Calu3 (cell line): ENCODE measurements at places on chromosomes 4 and X. TPM values are rescaled to one million over a fixed set of nuclear protein-coding genes. Genes with fewer than 3 reads are reported as not detected.

DNA sequence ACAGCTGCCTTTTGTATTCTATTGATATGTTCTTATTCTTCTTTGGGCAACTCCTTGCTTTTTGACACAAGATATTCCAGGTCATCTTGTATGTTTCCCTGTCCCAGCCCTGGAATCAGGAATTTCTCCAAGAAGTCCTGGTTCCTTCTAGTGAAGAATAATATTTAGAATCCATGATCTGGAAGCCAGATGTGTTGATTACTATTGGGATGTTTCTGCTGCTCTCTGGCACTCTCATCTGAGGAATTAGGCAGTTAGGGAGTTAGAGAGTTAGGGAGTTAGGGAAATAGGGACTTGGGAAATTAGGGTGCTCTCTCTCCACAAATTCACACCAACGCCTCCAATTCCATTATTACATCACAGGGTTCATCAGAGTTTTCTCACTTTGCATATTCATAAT, 191.2 kb downstream of the ZNF330 start:
- no peak overlapping the region for H3K27ac ChIP-seq
- no peak for DNase-seq
- no peaks in the 10 kb centered on the region for H3K36me3 ChIP-seq
- no peak overlapping the region for H3K4me3 ChIP-seq
- no peaks in the 10 kb centered on the region for H3K4me1 ChIP-seq

GRCh38 chr4:167745024-167745687, 347.2 kb upstream of the ANXA10 start:
- H3K4me3 ChIP-seq: no peak overlapping the region
- H3K36me3 ChIP-seq: no peaks in the 10 kb centered on the region
- H3K4me1 ChIP-seq: no peaks in the 10 kb centered on the region
- H3K27me3 ChIP-seq: no peaks in the 10 kb centered on the region
- DNase-seq: no peak

GRCh38 chr4:62543002-62543401, 1342.9 kb downstream of the ADGRL3 start:
- no peaks in the 10 kb centered on the region for H3K4me1 ChIP-seq
- H3K27me3 ChIP-seq: no peaks in the 10 kb centered on the region
- H3K27ac ChIP-seq: no peak overlapping the region
- no peak overlapping the region for H3K4me3 ChIP-seq

- H3K27ac ChIP-seq: no peak overlapping the region
- H3K36me3 ChIP-seq: no peaks in the 10 kb centered on the region
- H3K4me3 ChIP-seq: no peak overlapping the region
- DNase-seq: no peak
- peaks cover 25% of the 10 kb centered on the region for H3K27me3 ChIP-seq
Measured at GRCh38 chr4:7658341-7659204, 223.8 kb upstream of the PSAPL1 start.

DNA sequence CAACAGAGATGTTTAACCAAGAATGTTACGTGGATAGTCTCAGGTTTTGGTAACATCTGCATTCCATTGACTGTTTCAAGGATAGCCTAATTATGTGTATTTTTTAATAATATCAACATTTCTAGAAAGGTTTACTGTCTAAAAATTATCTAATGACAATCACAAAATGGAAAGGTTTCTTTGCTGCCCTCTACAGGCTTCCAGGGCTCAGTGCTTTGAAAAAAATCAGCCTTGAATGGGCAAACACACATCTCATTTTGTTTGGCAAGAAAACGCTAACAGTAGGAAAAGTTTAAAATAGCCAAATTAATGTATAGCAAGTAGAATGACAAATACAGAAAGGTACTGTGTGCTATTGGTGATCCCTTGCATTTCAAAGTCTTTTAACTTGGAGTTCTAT, 223.4 kb upstream of the PRPS2 start:
- H3K36me3 ChIP-seq: no peaks in the 10 kb centered on the region
- H3K4me1 ChIP-seq: peaks cover 6% of the 10 kb centered on the region
- peak; percentile 16 for DNase-seq
- no peak overlapping the region for H3K27ac ChIP-seq

GRCh38 chr4:15336410-15337167, 91.2 kb upstream of the C1QTNF7 start:
- H3K36me3 ChIP-seq: no peaks in the 10 kb centered on the region
- H3K4me3 ChIP-seq: no peak overlapping the region
- H3K27me3 ChIP-seq: peaks cover 10% of the 10 kb centered on the region
- peak overlapping the region; percentile 19 for H3K27ac ChIP-seq
- peaks cover 8% of the 10 kb centered on the region for H3K4me1 ChIP-seq
- peak; percentile 0 for DNase-seq

DNA sequence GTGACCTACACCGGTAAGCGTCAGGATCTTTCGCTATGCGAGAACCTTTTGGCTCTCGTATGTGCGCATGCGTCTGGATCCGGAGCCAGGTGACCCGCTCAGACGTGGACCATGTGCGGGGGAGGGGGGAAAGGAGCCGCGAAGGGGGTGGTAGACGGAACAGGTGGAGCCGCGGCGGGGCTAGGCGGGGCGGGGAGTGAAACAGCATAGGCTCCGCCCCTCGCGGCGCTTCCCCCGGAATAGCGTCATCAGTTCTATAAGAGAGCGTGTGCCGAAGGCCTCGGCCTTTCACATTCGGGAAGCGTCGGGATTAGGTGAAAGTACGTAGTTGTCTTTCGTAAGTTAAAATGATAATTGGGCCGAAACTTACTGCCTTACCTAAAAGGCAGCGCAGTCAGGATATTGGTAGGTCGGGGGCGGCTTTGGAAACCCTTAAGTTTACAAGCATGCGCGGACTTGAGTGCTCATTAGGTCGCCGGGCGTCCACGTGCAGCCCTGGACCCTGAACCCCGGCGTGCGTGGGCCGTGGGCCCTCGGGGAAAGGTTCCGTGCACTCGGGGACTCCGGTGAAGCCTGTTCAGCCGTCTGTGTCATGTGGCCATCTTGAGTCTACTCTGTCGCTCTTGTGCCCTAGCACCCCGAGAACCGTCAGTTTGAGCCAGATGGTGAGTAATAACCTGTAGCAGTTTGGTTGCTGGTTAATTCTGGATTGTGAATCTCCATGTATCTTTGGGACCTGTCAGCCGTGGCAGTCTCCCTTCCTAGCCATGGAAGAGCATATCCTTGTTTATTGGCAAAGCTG, 74.1 kb downstream of the PRSS12 start:
- H3K27ac ChIP-seq: peak overlapping the region; percentile 97
- no peaks in the 10 kb centered on the region for H3K27me3 ChIP-seq
- peaks cover 23% of the 10 kb centered on the region for H3K4me1 ChIP-seq

DNA sequence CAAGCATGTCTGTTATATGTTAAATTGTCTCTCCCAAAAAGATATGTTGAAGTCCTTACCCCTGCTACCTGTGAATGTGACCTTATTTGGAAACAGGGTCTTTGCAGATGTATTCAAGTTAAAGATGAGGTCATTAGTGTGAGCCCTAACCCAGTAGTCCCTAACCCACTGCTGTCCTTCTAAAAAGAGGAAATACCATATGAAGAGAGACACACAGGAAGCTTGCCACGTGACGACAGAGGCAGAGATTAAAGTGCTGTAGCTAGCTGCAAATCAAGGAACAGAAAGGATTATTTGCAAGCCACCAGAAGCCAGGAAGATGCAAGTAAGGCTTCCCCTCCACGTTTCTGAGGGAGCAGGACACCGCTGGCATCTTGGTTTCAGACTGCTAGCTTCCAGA, 150.1 kb downstream of the HNRNPD start:
- peaks cover 54% of the 10 kb centered on the region for H3K4me1 ChIP-seq
- peak overlapping the region; percentile 44 for H3K27ac ChIP-seq
- no peak for DNase-seq
- no peak overlapping the region for H3K4me3 ChIP-seq

- no peaks in the 10 kb centered on the region for H3K4me1 ChIP-seq
- no peaks in the 10 kb centered on the region for H3K27me3 ChIP-seq
- no peak for DNase-seq
- H3K36me3 ChIP-seq: no peaks in the 10 kb centered on the region
- H3K4me3 ChIP-seq: no peak overlapping the region
Measured at GRCh38 chr4:85557016-85557901, 82.3 kb downstream of the ARHGAP24 start.

- peaks cover 5% of the 10 kb centered on the region for H3K36me3 ChIP-seq
- DNase-seq: no peak
- no peak overlapping the region for H3K27ac ChIP-seq
- no peak overlapping the region for H3K4me3 ChIP-seq
- no peaks in the 10 kb centered on the region for H3K4me1 ChIP-seq
Measured at GRCh38 chr4:185464887-185465286, 6.6 kb downstream of the CCDC110 start.

GRCh38 chrX:133249266-133250058, 31.3 kb upstream of the TFDP3 start:
- no peaks in the 10 kb centered on the region for H3K27me3 ChIP-seq
- DNase-seq: no peak
- H3K36me3 ChIP-seq: no peaks in the 10 kb centered on the region
- H3K4me3 ChIP-seq: no peak overlapping the region

- H3K27me3 ChIP-seq: no peaks in the 10 kb centered on the region
- no peak overlapping the region for H3K27ac ChIP-seq
- H3K4me1 ChIP-seq: peaks cover 40% of the 10 kb centered on the region
- H3K4me3 ChIP-seq: no peak overlapping the region
- DNase-seq: no peak
Measured at GRCh38 chr4:94934201-94934600, 176.4 kb downstream of the BMPR1B start.

- H3K4me1 ChIP-seq: no peaks in the 10 kb centered on the region
- DNase-seq: peak; percentile 2
- H3K27ac ChIP-seq: peak overlapping the region; percentile 78
- peaks cover 23% of the 10 kb centered on the region for H3K36me3 ChIP-seq
- no peaks in the 10 kb centered on the region for H3K27me3 ChIP-seq
Measured at GRCh38 chr4:177441061-177441802, 1.0 kb downstream of the AGA start.

- H3K27me3 ChIP-seq: no peaks in the 10 kb centered on the region
- no peak overlapping the region for H3K27ac ChIP-seq
- no peaks in the 10 kb centered on the region for H3K36me3 ChIP-seq
- DNase-seq: no peak
- H3K4me3 ChIP-seq: no peak overlapping the region
Measured at GRCh38 chr4:26273616-26273980, 47.2 kb upstream of the RBPJ start.

GRCh38 chr4:11765849-11766453, 337.3 kb upstream of the HS3ST1 start:
- peak; percentile 32 for DNase-seq
- no peaks in the 10 kb centered on the region for H3K27me3 ChIP-seq
- H3K36me3 ChIP-seq: no peaks in the 10 kb centered on the region
- H3K4me3 ChIP-seq: no peak overlapping the region

- no peaks in the 10 kb centered on the region for H3K36me3 ChIP-seq
- peaks cover 10% of the 10 kb centered on the region for H3K27me3 ChIP-seq
- H3K4me3 ChIP-seq: no peak overlapping the region
- no peak overlapping the region for H3K27ac ChIP-seq
- peak; percentile 5 for DNase-seq
- peaks cover 9% of the 10 kb centered on the region for H3K4me1 ChIP-seq
Measured at GRCh38 chr4:98778206-98778605, 119.8 kb upstream of the TSPAN5 start.

DNA sequence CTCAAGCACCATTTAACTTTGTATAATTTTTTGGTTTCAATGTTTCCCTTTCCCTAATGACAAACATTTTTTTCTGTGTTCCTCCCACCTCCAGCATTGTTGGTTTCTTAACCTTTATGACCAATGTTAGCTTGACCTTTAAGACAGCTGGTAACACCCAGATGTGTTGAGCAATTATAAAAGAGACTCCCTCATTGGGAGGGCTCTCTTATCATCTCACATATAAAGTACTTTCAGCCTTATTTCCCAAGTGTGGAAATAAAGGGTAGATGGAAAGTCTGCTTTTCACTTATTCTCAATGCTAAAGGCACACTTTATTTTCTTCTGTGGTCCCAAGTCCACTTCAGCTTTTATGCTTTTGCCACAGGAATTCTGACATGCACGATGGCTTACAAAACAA, 1420.4 kb downstream of the RAPGEF2 start:
- DNase-seq: no peak
- no peak overlapping the region for H3K4me3 ChIP-seq
- H3K27me3 ChIP-seq: no peaks in the 10 kb centered on the region
- H3K27ac ChIP-seq: no peak overlapping the region

DNA sequence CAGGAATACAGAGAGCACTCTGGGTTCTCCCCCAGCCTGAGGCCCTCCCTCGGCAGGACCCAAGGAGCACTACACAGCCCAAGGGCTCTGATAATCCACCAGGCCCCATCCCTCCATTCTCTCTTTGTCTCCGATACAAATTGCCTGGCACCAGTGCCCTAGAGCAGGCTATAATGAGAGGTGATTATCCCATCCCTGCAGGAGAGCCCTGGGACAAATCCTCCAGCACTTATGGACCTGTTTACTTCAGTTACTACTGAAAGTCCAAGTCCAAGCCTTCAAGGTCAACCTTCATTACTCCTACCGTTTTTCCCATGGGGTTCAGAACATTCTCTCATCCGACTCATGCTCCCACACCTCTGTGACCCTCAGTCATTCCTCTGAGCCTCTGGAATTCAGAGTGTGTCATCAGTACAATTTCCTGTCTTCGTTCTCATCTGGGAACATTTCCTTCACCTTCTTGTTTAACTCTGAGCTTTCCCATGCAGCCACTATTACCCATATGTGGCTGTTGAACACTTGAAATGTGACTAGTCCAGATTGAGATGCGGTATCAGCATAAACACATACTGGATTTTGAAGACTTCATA, 299.0 kb downstream of the RAPGEF2 start:
- no peak overlapping the region for H3K4me3 ChIP-seq
- H3K27me3 ChIP-seq: no peaks in the 10 kb centered on the region
- no peaks in the 10 kb centered on the region for H3K4me1 ChIP-seq
- H3K36me3 ChIP-seq: no peaks in the 10 kb centered on the region
- no peak for DNase-seq

DNA sequence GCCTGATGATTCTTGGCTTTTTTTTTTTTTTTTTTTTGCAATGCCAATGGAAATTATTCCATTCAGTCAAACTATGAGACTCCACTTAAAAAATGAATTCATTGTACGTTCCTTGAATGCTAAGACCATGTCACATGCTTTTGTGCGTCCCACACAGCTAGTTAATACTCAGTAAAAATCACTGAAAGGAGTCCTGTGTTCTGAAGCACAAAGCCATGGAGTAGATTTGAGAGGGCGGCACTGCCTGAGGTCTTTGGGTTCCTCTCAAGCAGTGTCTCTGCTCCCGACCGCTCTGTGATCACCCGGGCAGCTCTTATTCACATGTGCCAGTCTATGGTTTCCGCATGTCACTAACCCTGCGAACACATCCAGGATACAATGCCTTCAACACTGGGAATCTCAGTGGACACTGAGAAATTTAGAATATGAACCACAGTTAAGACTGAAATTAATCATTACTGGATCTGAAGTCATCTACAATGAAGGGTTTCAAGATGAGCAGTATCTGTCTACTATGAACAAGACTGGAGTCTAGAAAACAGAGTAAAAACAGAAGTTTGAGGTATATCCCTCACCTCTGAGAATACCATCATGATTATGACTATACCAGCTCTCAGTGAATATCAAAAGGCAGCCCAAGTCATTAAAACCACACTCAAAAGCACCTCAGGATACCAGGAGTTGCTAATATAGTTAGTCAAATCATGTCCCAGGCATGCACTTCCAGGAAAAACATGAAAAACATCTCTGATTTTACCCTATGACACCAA, 193.0 kb downstream of the MGST2 start:
- H3K4me3 ChIP-seq: no peak overlapping the region
- no peak for DNase-seq
- no peaks in the 10 kb centered on the region for H3K4me1 ChIP-seq
- H3K36me3 ChIP-seq: no peaks in the 10 kb centered on the region

PHOX2B gene
- total RNA-seq: not detected in 2 replicates

ITGB1BP2 gene
- 7.1 and 8.1 TPM in 2 replicates for total RNA-seq

TBC1D9 gene
- 7.5 and 9.4 TPM in 2 replicates for total RNA-seq
